ENCODE measurements at places on chromosomes 5 and 9.

DNA sequence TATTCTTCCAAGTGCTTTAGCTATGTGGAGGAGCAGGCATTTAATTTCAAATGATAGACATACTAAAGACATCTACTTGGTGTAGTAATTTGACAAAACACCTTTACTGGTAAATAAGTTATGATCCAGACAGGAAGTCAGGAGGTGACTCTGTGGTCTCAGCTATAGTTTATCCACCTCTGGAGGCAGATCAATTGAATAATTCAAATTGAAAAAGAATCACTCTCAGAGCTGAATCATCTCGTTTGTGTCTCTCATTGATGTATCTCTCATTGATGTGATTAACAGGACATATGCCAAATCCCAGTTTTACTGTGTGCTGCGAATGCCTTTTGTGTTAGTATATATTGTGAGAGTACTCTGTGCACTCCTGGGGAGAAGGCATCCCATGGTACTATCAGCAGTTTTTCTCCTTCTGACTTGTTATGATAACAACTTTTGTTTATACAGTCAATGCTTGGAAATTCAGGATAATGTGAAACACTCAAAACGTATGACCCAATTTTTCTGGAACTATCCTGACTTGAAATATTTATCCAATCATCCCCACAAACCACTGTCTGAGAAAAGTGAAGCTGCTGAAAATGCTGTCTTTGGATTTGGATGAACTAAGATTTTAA is 48.5 kb upstream of the DAB2 start:
- no peak for DNase-seq

- no peak for DNase-seq
Measured at GRCh38 chr5:151060742-151061141, 20.1 kb downstream of the TNIP1 start.

DNA sequence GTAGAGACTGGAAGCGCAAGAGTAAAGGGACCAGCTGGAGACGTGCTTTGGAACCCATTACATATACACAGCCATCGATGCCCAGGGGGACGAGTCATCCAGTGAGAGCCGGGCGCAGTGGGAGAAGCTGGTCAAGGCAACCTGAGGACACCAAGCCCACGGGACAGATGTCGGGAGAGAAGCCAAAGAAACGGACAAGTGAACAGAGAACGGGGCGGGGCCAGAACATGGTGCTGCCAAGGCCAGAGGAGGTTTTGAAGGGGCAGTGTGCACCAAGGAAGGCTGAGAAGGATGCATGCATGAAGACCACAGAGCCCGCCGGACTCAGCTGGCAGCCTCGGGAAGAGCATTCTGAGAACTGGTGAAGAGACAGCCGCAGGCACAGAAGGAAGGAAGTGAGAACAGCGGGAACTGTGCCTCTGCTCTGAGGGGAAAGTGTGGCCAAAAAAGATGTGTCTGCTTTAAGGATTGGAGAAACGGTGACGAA is 20.3 kb downstream of the CAMSAP1 start:
- DNase-seq = peak; percentile 36

- DNase-seq = no peak
Measured at GRCh38 chr5:148909040-148909439, 82.6 kb downstream of the ADRB2 start.

DNA sequence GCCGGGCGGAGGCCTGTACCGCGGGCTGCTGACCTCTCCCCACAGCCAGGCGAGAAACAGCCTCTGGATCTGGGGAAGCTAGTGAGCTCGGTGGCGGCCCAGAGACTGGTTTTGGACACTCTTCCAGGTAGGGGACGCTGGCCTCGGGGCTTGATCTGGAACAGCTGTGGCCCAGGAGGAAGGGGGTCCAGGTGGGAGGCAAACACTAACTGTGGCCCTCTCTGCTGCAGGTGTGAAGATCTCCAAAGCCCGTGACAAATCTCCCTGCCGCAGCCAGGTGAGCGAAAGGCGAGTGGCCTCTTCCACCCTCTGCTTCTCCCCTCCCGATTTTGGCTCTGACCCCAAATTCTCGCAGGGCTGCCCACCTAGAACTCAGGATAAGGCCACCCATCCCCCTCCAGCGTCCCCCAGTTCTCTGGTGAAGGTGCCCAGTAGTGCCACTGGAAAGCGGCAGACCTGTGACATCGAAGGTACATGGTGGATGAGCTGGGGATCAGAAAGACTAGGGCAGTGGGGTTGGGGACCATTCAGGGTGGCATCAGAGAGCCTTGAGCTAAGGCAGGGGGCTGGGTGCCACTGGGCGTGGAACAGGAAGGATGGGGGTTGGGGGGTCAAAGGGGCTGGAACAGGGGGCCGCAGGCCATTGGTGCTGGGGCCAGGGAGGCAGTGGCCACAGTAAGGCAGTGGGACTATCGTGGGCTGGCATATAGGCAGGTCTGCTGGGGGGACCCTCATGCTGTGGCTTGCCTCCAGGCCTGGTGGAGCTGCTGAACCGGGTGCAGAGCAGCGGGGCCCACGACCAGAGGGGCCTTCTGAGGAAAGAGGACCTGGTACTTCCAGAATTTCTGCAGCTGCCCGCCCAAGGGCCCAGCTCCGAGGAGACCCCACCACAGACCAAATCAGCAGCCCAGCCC is 12.9 kb upstream of the SLC34A1 start:
- no peak for DNase-seq

- DNase-seq = no peak
Measured at GRCh38 chr5:91122651-91123050, 260.5 kb downstream of the ARRDC3 start.

DNA sequence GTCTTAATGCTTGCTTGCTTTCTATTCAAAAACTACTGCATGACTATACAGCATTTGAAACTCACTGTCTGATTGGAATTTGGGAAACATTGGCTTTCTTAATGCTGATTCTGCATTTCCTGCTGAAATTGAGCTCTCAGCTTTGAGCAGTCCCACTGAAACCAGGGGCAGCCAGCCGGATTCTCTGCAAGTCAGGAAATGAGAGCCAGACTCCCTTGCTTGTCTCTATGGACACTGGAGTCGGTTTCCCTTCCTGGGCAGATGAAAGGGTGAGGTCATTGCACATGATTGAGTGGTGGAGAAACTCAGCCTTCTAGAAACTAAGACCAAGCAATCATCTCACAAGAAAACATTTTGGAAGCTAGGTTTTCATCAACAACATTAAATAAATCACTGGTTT is 119.7 kb upstream of the SPATA31C2 start:
- DNase-seq = no peak

- no peak for DNase-seq
Measured at GRCh38 chr5:179333796-179334761, 11.2 kb downstream of the ADAMTS2 start.

- DNase-seq = no peak
Measured at GRCh38 chr5:115589043-115589442, 13.2 kb downstream of the TICAM2 start.

DNA sequence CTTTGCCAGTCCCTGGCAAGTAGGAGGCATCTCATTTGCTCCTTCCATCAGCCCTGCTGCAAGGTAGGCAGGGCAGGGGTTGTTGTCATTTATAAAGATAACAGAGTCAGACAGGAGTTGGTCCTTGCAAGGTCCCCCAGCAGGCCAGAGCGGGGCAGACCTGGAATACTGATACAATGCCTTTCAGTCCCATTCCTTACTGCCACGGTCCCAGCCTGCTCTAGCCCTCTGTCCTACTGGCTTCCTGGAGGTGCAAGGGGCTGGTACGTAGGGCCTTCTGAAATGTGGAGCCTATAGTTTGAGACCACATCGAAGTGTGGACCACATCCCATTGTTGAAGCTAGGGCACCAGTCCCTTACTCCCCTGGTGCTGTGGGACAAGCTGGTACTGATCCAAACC is 42.8 kb upstream of the PITX1 start:
- DNase-seq = no peak

DNA sequence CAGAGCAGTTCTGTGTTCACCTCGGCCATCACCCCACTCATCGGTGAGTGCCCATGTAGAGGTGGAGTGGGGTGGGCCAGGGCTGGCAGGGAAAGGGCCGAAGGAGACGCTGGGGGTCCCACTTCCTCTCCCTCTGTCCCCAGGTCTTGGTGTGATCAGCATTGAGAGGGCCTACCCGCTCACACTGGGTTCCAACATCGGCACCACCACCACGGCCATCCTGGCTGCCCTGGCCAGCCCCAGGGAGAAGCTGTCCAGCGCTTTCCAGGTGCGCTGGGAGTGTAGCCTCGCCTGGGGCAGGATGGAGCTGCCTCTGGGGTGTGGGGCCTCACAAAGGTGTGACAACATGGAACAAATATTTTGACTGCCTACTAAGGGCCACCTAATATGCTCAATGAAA is 3.7 kb downstream of the PFN3 start:
- DNase-seq = no peak

- DNase-seq = no peak
Measured at GRCh38 chr5:159581502-159582249, 251.4 kb upstream of the IL12B start.

DNA sequence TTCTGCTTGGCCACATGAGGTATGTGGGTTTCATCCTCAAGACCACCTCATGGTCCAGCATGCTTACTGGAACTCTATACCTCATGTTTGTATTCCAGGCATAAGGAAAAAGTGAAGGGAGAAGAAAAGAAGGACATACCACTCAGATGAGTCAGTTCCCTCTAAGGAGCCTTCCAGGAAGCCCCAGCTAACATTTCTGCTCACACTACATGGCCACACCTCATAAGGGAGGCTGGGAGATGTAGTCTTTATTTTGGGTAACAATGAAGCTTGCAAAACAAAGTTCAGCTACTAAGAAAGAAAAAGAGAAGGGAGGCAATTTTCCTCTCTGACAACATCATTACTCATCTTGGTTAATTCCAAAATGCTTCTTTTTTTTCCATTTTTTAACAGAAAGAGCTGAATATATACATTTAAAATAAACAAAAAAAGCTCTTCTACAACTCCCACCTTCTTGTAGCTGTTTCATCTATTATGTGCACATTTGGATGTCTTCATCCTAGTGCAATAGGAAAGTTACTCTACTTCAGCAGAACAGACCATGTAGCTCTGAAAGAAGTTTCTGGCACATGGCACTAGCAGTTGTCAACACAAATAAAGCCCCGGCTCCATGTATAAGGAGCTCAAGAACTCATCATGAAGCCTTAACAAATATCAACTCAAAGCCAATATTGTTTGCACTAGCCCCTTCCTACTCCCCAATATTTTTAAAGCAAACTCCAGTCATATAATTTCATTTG is 123.6 kb upstream of the CCDC112 start:
- DNase-seq = no peak

GRCh38 chr5:173752653-173753052 is 135.5 kb upstream of the CPEB4 start:
- DNase-seq = no peak

GRCh38 chr5:172683645-172684471 is 42.8 kb downstream of the NEURL1B start:
- no peak for DNase-seq

DNA sequence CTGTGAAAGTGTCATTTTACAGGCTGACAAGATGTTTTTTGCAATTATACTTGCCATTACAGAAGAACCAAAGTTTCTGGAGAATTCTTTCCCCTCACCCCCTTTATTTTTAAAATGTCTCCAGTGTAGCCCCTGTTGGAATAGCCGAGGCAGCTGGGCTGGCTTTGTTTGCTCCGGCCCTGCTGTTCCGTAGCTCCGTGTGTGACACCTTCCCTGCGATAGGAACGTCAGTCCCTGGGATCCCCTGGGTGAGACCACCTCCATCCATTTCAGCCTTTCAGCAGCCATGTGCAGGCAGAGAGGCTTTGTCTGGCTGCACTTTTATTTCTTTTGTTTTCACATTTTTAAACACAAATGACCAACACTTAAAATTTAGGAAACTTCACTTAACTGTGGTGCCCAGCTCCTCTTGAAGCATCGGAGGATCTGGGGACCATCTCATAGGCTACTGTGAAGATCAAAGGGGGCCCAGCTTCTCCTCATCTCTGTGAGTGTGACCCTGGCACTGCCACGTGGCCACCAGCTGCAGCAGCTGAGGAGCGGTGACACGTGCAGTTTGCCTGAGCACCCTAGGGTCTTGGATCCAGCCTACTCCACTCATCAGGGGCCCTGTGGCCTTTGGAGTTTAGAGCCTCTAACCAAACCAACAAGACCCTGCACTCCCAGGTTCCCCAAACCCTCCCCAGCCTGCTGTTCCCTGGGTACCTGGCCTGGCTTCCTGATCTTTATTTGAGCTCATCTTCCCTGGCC is 125.7 kb upstream of the RAPGEF1 start:
- no peak for DNase-seq

DNA sequence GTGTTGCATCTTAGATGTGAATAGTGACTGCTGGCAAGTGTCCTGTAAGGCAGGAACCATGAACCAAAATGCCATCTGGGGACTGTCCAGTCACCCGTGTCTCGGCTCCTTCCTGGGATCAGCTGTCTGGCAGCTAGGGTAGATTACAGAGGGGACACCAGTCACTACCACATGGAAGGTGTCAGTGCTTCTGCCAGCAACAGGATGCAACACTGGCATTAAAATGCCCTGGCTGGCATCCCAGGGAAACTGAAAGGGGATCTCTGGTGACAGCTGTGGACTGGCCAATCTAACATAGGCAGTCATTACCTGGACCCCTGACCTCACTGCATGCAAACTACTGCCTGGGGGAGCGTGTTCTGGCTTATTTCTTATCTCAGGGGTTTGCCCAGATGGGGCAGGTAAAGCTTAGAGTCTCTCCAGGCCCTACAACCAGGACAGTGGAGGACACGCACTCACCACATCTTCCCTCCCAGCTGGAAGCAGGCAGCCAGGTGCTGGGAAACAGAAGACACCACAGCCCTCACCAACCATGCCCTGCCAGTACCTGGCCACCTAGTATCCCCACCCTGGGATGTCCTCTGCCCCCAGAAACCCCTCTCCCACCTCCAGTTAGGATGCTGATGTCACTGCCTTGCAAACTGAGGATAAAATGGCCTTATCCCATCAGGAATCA is 83.8 kb downstream of the SEMA4D start:
- no peak for DNase-seq

GRCh38 chr5:170541146-170541769 is 37.4 kb downstream of the KCNIP1 start:
- DNase-seq = no peak

All from bone marrow (tissue), 2 donors.